ENCODE measurements at places on chromosomes 2 and 18. TPM values are rescaled to one million over a fixed set of nuclear protein-coding genes. Genes with fewer than 3 reads are reported as not detected.

Gene NEU4
- 0.82 TPM for total RNA-seq

Gene VWC2L
- not detected for total RNA-seq

Gene POTEI
- total RNA-seq, result 0.20 TPM

Gene UGT1A4
- not detected for total RNA-seq

Gene RAMP1
- 0.65 TPM for total RNA-seq

Gene CRYGC
- total RNA-seq, result not detected

Gene IL37
- total RNA-seq, result not detected

Gene ST6GAL2
- 16.2 TPM for total RNA-seq

Gene MGAT5
- total RNA-seq, result 49.4 TPM

Gene FBXO48
- 1.1 TPM for total RNA-seq

DNA sequence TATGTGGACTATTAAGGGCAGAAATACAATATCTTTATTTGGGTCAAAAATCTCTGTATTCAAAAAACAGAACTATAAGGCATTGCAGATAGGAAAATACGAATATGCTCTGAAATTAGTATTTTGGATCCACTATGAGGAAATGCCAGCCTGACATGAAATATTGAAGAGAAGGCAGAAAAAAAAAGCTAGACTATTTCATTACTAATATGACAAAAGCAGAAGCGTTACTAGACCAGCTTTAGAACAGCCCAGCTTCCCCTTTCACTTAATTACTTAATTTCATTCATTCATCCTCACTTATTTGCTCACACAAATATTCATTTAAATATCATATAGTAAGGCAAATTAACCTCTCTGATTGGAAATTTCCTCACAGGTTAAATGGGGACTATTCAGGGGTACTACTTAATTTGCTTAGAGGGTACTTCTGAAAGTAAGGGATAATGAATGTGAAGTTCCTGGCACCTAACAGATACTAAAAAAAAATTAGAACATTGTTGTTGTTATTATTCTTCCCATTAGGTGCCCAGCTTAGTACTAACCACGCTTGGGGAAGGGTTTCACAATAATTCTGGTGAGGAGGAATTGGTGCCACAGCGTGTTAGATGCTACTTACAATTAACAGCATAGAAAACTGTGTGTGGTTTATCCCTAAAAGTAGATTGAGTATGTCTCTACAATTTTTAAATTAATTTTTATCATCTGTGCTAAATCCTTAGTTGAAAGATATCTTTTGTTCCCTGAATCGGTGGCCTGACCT, 71.1 kb upstream of the CTLA4 start:
- no peak for DNase-seq

GRCh38 chr2:135532581-135532980, 1.3 kb downstream of the R3HDM1 start:
- DNase-seq, result no peak

DNA sequence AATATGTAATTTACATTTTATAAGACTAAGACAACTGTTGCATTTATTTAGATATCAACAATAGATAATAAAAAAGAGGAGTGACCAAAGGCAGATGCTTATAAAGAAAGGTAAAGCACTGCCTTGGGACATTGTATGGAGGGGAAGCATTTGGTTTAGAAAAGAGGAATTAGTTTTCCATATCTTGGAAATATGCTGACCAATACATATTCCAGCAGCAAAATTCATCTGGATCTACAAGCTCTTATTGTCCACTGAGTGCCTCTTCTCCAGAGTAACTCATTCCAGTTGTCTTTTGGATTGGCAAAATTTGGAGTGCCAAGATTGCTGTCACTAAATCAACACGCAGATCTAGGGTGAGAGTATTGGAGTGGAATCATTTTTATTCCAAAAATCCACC, 8.9 kb upstream of the VPS4B start:
- no peak for DNase-seq

DNA sequence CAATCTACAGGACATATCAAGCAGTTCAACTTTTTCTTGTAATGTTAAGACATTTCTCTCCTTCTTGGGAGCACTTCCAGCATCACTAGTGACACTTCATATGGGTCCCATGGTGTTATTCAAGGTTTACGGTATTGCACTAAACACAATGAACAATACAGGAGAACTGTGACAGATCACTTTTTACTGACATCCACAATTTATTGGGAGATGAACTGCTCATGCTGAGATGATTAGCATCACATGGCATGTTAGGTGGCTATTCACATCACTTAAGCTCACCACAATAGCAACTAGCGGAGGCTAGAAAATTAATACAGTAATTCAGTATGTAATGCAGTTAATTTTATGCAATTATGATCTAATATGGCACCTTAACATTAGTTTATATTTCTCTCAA, 264.4 kb downstream of the ERBB4 start:
- DNase-seq, result no peak

GRCh38 chr2:57899898-57900297, 146.7 kb upstream of the VRK2 start:
- DNase-seq, result no peak

- DNase-seq, result no peak
Measured at GRCh38 chr18:22186484-22186971, 17.1 kb downstream of the GATA6 start.

DNA sequence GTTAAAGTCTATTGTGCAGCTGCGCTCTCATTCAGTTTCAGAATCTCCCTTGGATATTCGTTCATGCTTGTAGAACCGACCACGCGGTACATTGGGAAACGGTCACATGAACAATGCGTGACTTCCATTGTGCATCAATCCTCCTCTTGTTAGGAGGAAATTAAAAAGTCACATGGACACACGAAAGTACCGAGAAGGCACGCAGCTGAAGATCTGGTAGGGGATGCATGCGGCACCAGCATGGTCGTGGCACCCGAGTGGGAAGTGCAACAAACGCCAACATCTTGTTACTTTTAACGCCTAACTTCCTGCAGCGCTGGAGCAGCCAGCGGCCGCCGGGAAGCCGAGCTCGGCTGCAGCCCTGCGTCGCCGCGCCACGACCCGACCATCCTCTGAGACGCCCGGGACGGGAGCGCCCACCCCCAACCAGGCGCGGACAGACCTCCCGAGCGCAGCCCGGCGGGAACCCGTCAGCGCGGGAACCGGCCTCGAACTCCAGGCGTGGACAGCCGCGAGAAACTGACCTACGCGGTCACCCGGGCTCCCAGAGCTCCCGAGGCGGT, 412 bp downstream of the OSBPL1A start:
- no peak for DNase-seq

- no peak for DNase-seq
Measured at GRCh38 chr2:31187166-31187565, 30.1 kb downstream of the CAPN14 start.

- no peak for DNase-seq
Measured at GRCh38 chr2:169131587-169132512, 62.5 kb downstream of the DHRS9 start.

DNA sequence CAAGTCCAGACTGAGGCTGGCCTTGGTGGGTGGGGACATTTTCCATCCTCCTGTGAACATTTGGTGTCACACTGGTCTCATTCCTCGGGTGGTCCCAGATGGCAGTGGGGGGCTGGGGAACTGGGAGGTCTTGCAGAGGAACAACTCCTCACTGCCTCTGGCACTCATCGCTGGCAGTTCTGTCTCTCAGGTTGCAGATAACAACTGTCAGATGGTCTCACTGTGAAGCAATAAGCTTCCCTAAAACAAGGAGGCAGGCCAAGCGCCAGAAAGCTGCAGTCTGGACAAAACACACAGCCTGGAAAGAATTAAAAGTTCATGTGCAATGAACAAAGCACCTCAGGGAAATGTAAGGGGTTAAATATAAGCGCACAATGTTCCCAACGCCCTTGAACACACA, 78.1 kb downstream of the IRS1 start:
- DNase-seq, result no peak

- DNase-seq, result no peak
Measured at GRCh38 chr2:183389546-183390080, 265.4 kb downstream of the NUP35 start.

DNA sequence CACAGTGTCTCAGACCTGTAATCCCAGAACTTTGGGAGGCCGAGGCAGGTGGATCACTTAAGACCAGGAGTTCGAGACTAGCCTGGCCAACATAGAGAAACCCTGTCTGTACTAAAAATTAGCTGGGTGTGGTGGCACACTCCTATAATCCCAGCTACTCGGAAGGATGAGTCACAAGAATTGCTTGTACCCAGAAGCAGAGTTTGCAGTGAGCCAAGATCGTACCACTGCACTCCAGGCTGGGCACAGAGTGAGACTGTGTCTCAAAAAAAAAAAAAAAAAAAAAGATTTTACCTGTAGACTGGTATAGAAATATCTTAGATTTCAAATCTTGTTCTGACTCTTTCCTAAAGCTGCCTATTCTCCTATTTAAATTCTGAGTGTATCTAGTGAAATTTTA, 7.2 kb upstream of the KLHL29 start:
- DNase-seq, result no peak

- no peak for DNase-seq
Measured at GRCh38 chr2:96687711-96688640, 45.4 kb downstream of the FER1L5 start.

Measured in H1 (cell line).